Stimulated activated CD8-positive, alpha-beta memory T cell treated with anti-CD3 and anti-CD28 coated beads, Interleukin-2, amount 100 ng/mL, for 48 hours (primary cell): ENCODE measurements at places on chromosomes 3 and 15.

DNA sequence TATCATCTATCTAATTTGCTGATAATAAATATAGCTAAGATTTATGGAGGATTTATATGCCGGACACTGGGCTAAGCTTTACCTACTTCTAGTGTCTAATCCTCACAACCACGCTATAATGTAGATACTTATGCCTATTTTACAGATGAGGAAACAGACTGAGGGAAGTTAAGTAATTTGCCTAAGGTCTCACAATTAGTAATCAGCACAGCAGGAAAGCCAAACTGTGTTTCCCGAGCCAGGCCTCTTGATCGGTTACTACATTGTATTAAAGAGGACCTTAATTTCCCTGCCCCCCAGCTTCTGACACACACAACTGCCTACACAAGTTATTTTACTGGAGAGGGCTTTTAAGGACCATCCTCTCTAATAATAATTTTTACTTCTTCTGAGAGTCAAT, 40.9 kb downstream of the ONECUT1 start:
- no peak for DNase-seq

GRCh38 chr3:179418610-179419009, 32.7 kb downstream of the GNB4 start:
- no peak for DNase-seq

DNA sequence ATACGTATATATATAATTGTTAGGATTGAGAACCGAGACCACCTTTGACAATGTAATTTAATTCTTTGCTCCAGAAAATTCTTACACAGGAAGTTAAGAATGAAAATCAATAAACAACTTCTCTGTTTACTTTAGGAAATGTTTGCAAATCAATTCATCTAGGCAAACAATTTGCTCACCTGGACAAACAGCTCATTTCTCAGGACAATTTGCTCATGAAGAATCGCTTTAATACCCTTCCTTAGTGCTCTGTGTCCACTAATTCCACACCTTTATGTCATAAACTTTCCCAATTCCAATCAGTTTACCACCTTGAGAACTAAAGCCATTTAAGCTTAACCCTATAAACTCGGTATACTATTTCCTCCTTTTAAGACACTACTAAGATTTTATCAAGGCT, 292.2 kb downstream of the BCHE start:
- no peak for DNase-seq

DNA sequence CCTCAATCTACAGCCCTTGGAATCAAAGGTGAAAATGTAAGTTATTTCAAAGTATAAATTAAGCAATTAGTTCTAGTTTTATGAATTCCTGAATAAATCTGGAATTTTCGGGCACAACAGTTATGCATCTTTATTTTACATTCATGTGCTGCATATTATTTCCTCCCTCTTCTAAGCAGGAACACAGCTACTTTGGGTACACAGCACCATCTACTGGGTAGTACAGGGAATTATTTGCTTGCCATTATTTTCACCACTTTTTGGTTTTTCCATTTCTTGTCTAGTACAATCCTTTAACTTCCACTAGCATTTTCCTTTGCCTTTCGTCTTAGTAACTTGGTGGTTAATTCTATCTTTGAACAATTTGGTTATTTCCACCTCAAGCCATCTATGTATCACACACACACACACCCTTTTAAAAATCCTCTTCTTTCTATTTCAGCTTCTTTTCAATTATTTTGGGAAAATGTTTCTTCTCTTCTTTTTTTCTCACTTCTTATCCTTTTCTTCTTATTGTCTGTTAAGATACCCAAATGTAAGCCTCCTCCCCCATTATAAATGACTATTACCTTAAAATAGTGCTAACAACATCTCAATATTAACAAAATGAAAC, 451.0 kb downstream of the MFSD1 start:
- no peak for DNase-seq

DNA sequence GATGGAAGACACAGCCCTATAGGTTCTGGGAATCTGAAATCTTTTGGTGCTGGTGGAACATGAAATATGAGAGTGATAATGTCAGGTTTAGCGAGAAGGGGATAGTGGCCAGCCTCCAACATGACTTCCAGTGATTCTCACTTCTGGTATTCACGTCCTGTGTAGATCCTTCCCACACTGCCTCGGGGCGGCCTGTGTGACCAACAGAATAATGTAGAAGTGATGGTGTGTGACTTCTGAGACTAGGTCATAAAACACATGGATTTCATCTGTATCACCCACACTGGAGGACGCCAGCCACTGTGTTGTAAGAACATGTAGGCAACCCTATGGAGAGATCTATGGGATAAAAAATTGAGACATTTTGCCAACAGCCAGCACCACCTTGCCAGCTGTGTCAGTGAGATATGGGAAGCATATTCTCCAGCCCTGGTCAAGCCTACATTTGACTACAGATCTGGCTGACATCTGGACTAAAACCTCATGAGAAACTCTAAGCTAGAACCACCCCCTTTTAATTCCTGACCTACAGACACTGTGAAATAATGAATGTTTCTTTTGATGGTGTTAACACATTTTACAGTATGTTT, 25.5 kb upstream of the NUDT16 start:
- no peak for DNase-seq

DNA sequence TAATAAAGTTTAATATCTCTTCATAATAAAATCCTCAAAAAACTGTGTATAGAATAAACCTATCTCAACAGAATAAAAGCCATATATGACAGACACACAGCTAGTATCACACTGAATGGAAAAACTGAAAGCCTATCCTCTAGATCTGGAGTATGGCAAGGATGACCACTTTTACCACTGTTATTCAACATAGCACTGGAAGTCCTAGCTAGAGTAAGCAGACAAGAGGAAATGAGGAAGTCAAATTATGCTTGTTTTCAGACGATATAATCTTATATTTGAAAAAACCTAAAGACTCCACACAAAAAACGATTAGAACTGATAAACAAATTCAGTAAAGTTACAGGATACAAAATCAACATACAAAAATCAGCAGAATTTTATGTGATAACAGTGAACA, 57.4 kb upstream of the DIPK2A start:
- no peak for DNase-seq

DNA sequence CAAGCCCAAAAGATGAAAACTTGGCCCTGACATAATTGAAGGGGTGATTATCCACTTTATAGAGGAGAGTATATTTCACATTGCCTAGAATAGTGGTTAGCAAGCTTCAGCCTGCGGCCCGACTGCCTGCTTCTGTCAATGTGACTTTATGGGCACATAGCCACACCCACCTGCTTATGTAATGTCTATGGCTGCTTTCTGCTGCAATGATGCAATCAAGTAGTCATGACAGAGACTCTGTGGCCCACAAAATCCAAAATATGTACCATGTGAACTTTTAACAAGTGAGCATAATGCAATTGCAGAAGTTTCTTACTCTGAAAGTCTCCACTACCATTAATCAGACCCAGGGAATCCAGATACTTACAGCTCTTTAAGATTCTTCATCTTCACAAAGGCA, 103.1 kb downstream of the LRIG1 start:
- no peak for DNase-seq

GRCh38 chr3:27657404-27657803, 64.7 kb downstream of the EOMES start:
- no peak for DNase-seq
